DMS153 (cell line): ENCODE measurements at places on chromosomes 16 and 17.

DNA sequence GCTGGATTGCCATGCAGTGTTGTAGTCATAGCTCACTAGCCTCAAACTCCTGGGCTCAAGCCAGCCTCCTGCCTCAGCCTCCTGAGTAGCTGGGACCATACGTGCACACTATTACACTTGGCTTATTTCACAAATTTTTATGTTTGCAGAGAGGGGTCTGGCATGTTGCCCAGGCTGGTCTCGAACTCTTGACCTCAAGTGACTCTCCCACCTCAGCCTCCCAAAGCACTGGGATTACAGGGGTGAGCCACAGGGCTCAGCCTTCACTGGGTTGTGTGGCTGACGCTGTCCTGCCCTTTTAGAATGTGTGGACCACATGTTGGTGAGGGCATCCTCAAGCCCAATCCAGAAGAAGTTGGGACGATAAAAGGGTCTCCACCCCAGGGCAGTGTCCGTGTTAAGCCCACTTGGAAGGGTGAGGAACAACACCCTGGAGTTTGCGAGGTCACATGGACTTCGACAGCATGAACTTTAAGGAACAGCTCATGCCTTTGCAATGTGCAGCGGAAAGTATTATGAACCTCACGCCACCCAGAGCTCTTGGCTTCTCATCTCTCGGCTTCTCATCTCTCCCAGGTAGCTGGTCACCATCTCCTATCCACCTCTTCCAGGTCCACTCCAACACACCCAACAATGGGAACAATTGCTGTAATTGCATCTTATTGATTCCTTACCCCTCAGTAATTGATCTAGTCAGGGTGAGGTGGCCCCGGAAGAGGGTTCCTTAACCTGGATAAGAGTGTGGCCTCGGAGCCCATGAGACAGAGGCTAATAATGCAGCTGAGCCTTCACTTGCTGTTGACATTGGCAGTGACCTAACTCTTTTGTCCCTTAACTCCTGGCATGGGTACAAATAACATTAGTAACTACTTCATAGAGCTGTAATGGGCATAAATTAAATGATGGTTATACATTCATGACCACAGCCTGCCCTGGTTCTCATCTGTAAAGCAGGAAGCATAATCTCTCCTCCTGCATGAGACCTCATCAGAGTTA is 6.7 kb downstream of the FOXL1 start:
- DNase-seq, result peak; percentile 49

DNA sequence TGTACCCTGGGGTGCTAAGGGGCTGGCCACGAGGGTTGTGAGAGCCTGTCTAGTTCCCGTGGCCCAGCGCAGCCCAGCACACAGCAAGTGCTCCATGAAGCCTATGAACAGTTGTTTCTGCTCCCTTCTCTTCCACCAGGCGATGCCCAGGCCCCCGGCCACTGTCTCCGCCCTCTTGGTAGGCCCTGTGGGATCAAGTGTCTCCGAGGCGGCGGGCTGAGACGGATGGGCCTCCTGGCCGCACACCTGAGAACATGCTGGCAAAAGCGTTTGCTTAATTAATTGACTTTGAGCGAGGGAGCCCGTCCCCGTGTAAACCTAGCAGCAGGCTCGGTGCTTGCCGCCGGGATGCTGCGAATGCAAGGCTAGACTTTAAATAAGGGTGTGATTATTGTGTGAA is 129.7 kb upstream of the GSE1 start:
- DNase-seq, result peak; percentile 75

- peak; percentile 65 for DNase-seq
Measured at GRCh38 chr17:38867968-38868816, 1.7 kb upstream of the LASP1 start.

- DNase-seq, result no peak
Measured at GRCh38 chr17:6700948-6701307, 12.2 kb downstream of the SLC13A5 start.

- no peak for DNase-seq
Measured at GRCh38 chr16:71929048-71929447, 33.7 kb downstream of the IST1 start.

- no peak for DNase-seq
Measured at GRCh38 chr16:17331991-17332390, 138.8 kb downstream of the XYLT1 start.

DNA sequence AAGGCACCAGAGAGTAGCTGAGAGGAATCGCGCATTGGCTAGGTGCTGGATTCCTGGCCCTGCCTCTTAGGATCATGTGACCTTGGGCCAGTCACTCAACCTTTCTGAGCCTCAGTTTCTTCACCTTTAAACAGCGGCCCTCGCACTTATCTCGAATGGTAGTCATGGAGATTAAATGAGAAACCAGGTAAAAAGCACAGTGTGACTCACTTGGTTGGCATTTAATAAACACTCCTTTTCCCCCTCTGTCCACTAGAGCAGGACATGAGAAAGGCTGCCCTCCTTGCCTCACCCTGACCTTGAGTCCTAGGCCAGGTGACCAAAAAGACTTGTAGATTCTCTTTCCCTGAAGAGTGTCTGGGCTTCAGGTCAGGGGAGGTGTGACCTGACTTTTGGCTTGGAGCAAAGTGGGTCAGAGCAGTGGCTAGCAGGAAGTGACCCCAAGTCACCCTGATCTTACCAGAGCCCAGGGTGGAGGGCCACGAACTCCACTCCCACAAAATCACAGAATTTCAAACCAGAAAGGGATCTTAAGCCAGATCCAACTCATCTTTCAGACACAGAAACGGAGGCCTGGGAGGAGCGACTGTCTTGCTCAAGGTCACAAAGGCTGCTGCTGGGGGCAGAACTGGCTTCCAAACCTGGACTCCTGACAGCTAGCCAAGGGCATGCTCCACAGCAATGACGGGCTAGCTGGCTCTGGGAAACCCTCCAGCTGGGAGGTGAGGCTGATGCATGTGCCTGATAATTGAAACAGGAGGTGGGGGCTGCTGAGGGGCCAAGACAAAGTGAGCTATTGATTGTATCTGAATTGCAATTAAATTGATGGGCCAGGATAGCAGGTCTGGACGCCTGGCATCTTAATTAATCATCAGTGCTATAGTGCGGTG is 65.2 kb downstream of the PIPOX start:
- DNase-seq, result no peak

- peak; percentile 21 for DNase-seq
Measured at GRCh38 chr16:17467923-17468540, 2.7 kb downstream of the XYLT1 start.

GRCh38 chr17:67311575-67311974 is 54.8 kb downstream of the PSMD12 start:
- DNase-seq, result no peak

DNA sequence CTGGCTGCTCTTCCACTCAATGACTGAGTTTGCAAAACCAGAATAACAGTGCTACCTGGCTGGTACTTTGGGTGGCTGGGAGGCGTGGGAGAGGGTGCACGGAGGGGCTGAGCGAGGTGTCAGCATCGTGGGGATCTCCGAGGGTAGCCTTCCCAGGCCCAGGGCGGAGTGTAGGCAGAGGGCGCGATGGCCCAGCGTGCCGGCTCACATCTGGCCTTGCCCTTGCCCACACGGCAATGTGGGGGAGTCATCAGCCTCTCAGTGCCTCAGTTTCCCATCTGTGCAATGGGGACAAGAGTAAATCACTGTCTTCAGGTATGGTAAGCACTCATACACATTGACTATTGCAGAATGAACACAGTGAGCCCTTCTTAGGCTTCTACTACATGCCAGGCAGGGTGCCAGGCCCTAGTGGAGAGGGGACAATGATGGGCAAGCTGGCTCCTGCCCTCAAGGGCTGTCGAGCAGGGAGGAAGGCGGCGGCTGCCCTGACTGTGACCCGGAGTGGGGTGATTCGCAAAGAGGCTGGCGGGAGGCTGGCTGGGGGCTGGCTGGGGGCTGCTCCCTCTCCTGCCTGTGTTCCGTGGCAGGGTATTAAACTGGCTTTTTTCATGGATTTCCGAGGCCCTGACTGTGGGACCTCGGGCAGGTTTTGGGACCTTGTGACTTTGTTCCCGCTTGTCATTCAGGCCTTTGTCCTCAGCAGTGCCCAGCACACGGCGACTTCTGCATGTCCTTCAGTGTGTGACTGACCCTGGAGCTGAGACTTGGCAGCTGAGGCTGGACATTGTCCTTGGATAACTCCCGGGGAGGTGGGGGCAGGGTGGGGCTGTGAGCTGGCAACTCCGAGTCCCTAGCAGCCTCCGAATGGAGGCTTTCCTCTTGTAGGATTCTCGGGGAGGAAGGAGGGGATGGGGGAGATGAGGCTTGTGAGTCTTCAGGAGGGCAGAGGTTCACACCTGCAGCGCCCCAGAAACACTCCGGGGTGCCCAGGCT is 243.1 kb downstream of the SEC14L1 start:
- no peak for DNase-seq

- DNase-seq, result no peak
Measured at GRCh38 chr17:33012522-33013033, 20.9 kb downstream of the SPACA3 start.

DNA sequence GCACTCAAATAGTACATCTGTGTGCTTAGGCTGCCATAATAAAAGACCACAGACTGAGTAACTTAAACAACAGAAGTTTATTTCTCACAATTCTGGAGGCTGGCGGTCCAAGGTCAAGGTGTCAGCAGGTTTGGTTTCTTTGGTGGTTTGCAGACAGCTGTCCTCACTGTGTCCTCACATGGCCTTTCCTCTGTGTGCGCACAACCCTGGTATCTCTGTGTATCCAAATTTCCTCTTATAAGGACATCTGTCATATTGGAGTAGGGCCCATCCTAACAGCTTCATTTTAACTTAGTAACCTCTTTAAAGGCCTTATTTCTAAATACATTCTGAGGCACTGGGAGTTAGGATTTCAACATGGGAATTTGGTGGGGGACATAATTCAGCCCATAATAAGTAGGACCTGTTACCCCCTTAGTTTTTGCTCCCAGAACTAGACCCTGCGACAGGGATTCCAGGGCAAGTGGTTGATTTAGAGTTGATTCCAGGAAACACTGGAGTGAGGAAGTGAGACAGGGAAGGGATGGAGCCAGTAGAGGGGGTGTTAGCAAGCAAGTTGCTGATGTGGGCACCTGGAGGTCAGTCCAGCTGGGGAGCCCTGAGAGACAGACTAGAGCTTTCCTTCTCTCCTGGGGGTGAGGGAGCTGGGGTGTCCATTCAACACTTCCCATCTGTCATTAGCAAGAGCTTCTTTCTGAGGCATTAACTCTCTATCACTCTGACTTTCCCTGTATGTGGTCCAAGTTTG is 10.9 kb upstream of the ALKBH5 start:
- DNase-seq, result no peak

DNA sequence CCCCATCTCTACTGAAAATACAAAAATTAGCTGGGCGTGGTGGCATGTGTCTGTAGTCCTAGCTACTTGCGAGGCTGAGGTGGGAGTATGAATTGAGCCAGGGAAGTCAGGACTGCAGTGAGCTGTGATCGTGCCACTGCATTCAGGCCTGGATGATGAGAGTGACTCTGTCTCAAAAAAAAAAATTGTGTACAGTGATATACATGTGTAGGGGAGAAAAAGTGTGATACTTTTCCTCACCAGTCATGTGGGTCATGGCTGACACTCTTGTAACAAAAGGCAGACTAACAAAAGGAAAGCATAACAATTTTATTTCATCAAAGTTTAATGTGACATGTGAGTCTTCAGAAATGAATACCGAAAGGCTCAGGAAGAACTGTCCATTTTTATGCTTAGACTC is 2.0 kb upstream of the ABCC12 start:
- no peak for DNase-seq

GRCh38 chr17:54680410-54680809 is 220.2 kb upstream of the TOM1L1 start:
- no peak for DNase-seq

DNA sequence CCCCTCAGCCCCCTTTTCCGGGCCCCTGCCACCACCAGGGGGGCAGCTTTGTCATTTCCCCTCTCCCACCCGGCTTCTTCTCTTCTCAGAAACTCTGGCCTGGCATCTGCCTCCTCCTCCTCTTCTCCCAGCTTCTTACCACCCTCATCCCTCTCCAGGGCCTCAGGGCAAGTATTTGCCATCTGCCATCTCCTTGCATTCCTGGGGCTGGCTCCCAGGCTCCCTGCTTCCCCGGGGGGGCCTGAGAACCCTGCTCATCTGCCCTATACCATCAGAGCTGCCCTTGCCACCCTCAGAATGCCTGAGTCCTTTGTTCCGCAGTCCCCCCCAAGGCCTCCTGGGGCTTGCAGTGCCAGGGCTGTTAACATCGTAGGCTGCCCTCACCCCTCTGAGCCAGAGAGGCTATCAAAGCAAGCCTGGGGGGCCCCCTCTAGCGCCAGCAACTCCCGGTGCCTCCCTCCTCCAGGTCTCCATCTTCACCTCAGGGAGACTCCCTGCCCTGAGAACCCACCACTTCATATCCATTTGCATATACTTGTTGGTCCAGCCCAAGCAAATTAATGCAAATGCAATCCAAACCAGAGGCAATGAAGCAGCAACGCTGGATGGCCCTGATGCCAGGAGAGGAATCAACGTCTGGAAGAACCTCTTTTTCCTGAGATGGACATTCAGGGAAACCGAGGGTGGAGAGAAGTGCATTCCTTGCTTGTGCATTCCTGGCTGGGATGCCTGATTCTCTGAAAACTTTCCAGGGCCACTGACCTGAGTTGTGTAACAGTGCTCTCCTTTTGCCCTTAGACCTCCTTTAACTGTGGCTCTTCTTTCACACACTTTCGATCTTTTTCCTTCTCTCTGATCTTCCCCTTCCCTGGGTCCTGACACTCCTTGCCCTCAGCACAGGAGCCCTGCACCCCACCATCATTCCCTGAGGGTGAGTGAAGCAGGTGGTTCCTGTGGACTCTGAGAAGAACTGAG is 20.7 kb upstream of the SP2 start:
- DNase-seq, result no peak

GRCh38 chr16:65038100-65038499 is 83.8 kb downstream of the CDH11 start:
- no peak for DNase-seq

- no peak for DNase-seq
Measured at GRCh38 chr17:74945543-74945942, 9.8 kb downstream of the OTOP3 start.

DNA sequence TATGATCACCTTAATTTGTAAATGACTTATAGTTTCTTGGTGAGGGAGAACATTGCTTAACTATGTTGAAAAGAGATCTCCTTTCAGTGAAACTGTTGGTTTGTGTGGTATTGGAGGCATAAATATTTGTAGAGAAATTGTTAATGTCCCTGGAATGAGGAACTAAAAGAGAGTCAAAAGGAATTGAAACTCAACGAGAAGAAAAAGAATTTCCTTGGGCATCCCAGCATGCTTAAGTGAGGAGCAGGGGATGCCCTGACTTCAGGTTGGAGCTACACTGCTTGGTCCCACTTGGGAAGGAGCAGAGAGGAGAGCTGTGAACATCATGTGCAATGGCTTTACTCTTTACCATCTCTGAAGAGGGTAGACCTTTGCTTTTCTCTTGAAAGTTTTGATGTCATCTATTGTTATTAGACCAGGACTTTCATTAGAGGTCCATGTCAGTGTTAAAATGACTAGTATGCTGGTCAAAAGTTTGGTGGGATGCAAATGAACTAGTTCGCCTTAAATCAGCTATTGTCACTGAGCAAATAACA is 21.7 kb downstream of the KRT23 start:
- no peak for DNase-seq
